Mucosa of gallbladder (tissue), 1 donor: ENCODE measurements at places on chromosomes 4 and X.

GRCh38 chrX:12693754-12694153, 97.5 kb upstream of the PRPS2 start:
- no peak for DNase-seq

DNA sequence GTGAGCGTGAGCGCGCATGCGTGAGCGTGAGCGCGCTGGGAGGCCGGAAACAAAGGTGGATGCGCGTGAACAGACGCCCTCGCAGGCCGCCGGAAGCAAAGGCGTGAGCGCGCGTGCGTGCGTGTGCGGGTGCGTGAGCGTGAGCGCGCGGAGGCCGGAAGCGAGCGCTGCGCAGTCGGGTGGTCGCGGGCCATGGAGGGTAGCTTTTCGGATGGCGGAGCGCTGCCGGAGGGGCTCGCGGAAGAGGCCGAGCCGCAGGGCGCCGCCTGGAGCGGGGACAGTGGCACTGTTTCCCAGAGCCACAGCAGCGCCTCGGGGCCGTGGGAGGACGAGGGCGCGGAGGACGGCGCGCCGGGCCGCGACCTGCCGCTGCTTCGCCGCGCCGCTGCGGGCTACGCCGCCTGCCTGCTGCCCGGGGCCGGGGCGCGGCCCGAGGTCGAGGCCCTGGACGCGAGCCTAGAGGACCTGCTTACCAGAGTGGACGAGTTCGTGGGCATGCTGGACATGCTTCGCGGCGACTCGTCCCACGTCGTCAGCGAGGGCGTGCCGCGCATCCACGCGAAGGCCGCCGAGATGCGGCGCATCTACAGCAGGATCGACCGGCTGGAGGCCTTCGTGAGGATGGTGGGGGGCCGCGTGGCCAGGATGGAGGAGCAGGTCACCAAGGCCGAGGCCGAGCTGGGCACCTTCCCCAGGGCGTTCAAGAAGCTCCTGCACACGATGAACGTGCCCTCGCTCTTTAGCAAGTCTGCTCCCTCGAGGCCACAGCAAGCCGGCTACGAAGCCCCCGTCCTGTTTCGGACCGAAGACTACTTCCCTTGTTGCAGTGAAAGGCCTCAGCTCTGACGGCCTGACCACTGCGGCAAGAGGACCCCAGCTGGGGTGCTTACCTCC, at the start of gene BLOC1S4:
BLOC1S4 (plus strand) TSS at position 157 of the 894 bp plus-strand sequence; CDS start at position 193, 36 bp downstream.
- DNase-seq, result peak; percentile 90

DNA sequence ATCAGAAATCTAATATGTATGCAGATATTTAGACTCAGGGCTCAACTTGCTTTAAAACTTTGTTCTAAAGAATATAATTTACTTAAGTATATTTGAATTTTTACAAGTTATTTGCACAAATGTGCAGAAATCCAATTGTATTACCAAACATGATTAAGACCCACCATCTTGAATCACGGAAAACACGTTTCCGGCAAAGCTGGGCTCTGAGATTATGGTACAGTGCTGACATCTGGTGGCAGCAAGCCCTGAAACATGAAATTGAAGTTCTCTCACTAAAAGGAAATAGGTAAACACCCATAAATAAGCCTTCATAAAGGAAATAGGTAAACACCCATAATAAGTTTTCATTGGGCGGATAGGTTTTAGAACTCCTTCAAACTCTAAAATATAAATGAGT, 98.3 kb upstream of the MAOA start:
- DNase-seq, result peak; percentile 67

GRCh38 chr4:7747062-7747385, 192.6 kb downstream of the AFAP1 start:
- peak; percentile 35 for DNase-seq

DNA sequence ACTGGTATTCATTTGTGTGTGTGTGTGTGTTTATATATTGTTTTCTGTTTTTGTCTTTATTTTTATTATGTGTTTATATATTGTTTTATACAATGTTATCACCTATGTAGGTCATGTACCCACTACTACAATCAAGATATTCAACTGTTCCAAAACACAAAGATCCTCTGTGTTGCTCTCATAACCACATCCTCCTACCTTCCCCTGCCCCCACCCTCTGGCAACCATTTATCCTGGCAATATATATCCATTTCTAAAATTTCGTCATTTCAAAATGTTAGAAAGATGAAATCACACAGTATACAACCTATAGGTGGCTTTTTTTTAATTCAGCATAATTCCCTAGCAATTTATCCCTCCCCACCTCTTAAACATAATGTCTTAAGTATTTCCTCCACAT, 18.8 kb upstream of the RPL34 start:
- no peak for DNase-seq

DNA sequence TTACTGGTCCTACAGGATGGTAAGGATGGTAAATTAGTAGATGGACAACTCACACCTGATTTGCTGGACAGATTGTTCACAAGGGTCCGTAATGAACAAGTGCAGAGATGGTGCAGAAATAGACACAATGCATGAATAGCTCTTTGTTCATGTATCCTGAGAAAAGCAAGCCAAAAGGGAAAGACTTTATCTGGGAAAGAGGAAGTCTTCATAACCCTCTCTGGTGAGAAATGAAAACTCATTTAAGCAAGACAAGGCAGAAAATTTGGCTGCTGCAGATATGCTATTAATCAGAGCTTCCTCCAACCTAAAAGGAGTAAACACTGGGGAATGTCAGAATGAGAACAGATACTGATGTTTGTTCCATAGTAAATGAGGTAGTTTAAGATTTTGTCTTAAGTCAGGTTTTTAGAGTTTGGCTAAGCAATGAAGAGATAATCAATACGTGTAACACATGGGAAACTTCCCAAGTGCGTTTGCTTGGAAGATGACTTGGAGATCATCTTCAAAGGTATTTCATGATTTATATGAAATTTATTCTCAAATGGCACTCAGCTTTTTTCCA, 152.4 kb upstream of the BMPR1B start:
- no peak for DNase-seq

- DNase-seq, result no peak
Measured at GRCh38 chr4:8840816-8841455, 30.7 kb downstream of the HMX1 start.

DNA sequence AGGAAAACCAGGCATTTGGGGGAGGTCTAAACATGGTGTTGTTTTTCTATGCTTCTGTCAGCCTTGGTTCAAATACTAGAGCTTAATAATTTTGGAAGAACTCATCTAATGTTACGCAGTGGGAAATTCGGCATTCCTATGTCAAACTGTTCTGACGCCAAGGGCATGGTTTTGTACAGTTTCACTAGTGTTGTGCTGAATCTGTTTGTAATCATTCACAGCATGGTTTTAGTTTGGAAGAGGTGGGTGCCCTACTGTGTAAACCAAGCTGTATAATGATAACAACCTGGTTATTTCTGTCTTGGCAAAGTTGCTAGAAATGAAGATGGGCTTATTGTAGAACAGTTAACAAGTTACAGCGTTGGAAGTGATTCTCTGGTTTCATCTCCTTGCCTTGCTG, 5.2 kb downstream of the DDX3X start:
- DNase-seq, result no peak

DNA sequence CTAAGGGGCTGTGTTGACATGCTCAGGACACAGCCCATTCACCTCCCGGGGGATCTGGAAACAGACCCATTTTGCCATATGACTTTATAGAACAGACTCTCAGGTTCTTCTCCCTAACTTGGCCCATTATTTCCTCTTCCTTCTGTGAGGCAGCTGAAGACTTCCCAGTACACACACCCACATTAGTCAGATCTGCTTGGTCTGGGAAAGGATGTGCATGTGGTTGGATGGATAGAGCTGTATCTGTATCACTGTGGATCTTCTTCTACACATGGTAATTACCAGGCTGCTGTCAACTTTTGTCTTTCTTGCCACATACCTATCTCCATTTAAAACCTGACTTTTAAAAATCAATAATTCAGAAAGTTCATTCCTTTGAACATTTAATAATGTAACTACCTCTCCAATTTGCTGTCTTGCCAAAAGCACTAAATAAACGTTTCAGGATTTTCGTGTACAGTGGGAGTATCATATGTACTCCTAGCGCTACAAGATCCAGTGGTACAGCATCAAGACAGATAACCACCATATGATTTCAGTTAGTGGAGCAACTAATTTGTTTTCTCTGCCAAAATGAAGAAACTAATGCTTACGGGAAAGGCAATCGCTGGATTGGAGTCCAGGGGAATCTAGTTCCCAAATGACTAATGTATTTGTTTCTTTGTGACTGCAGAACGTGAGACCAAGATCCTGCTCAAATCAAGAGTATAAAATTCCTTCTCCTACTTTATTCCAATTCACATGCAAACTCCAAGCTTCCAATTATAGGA, 134.1 kb upstream of the MAP3K15 start:
- DNase-seq, result no peak

DNA sequence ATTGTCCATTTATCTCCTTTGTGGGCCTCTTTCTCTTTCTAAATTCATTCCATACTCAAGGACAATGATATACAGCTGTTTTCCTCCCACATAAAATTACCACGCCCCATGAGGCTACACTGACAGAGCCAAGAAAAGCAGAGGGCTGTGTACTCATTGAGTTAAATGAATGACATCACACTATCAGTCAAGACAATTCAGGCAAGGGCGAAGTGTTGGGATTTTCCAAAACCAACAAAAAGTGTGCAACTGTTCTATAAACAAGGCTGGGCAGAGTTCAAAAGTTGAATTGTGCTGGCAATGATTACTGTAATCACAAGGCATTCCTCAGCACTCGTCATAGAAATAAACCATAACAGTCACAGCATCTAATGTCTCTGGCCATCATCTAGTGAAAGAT, 799.6 kb upstream of the DIAPH2 start:
- DNase-seq, result no peak

DNA sequence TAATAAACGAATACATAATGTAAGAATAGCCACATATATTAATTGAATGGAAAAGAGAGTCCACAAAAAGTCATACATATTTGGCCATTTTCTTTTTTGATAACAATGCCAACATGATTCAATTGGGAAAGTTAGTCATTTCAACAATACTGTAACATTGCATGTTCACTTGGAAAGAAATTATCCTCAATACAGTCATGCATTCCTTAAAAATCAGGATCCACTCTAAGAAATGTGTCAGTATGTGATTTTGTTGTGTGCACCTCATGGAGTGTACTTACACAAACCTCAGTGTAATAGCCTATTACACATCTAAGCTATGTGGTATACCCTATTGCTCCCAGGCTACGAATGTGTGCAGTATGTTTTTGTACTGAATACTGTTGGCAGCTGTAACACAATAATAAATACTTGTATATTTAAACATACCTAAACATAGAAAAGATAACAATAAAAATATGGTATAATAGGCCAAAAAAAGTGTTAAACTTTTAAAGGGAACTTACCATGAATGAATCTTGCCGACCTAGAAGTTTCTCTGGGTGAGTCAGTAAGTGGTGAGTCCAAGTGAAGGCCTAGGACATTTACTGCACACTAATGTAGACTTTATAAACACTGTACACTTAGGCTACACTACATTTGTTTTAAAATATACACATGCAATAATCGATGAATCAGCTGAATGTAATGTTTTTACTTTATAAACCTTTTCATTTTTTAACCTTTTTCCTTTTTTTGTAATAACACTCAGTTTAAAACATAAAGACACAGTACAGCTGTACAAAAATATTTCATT, 806.8 kb downstream of the PCDH18 start:
- no peak for DNase-seq

DNA sequence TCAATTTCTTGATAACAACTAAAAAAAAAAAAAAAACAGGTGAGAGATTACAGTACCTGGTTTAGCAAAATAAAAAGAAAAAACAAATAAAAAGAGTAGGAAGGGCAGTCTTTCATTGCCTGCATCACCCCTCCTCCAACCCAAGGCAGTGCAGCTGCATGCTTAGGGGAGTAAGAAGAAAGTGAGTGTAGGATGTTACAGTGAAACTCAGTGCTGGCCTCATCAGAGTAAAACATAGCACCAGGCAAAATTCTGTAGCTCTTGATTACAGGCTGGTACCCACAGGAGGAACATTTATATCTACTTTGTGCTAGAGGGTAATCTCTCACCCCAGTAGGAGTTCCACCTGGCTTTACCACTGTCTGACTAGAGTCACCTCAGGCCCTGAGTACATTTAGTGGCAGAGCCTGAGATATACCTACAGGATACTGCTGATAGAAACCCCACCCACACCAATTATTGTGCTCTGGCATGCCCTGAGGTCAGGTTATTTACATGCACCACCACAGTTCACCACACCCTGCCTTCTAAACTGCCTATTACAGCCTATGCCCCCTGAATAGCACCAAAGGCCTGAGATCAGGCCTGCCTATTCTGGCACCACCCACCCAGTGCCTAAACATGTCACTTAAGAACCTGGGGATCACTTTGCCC, 241.6 kb downstream of the PAPSS1 start:
- no peak for DNase-seq

- no peak for DNase-seq
Measured at GRCh38 chr4:48651914-48652313, 128.2 kb downstream of the FRYL start.

- DNase-seq, result peak; percentile 23
Measured at GRCh38 chrX:44675362-44676024, 132.8 kb upstream of the FUNDC1 start.

- DNase-seq, result no peak
Measured at GRCh38 chr4:106583567-106583966, 215.0 kb upstream of the GIMD1 start.

- no peak for DNase-seq
Measured at GRCh38 chrX:53156207-53156596, 62.3 kb downstream of the KANTR start.

DNA sequence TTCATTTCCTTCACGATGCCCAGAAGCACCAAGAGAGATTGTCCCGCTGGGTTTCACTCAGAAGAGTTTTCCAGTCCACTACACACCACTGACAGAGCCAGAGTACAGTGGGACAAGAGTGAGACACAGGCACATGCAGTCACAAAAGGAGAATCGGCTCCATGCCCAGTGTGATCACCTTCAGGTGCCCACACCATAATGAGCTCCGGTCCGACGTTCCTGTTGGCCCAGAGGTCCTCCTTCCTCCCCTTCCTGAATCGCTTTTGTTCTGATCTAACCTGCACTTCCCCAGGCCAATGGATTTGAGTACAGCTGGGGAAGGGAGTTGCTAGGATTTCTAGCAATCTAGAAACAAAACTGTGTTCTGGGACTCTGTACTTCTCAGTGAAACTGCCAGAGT, 4.6 kb upstream of the CHRNA9 start:
- no peak for DNase-seq

DNA sequence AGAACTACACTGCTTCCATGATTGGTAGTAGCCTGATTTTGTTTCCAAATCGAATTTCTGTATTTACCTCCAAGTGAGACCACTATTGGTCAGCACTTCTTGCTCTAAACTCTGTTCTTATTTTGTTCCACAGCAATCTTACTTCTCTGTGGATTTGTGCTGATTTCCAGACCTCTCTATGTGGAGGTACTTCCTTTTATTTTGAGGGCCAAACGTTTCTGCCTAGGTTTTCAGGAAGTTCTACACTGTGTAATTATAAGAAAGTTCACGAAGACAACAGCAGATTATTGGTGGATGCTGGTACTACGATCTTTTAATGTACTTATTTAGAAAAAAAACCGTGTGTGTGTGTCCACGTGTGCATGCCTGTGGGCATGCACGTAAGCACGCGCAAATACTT, 46.7 kb downstream of the DTHD1 start:
- DNase-seq, result no peak
